ENCODE measurements at places on chromosomes 11 and 22.

DNA sequence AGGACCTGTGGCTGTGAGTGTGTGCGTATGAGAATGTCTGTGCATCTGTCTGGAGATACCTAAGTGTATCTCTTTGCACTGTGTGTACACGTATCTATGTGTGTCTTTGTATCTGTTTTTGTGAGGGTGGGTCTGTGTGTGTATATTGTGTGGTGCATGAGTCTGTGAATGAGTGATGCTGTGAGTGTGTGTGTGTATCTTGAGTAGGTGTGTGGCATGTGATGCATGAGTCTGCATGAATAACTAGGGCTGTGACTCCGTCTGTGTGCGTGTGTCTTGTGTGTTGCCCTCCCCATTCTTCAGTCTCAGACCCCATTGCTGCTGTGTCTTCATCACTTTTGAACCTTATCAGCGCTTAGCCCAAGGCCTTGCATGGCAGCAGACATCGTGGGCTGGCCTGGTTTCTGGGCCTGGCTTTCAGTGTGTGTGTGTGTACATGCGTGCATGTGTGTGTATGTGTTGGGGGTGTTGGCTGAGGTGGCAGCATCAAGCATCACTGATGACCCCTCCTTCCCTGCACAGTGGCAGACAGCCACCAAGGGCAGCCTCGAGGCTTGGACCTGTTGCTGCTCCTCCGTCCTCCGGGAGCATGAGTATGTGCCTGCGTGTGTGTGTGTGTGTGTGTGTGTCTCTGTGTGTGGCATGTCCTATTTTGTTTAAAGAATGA is 1.4 kb downstream of the SGSM1 start:
- no peak for DNase-seq

- DNase-seq, result no peak
These were observed 23.0 kb downstream of the PAX6 start for GRCh38 chr11:31788085-31788484.

DNA sequence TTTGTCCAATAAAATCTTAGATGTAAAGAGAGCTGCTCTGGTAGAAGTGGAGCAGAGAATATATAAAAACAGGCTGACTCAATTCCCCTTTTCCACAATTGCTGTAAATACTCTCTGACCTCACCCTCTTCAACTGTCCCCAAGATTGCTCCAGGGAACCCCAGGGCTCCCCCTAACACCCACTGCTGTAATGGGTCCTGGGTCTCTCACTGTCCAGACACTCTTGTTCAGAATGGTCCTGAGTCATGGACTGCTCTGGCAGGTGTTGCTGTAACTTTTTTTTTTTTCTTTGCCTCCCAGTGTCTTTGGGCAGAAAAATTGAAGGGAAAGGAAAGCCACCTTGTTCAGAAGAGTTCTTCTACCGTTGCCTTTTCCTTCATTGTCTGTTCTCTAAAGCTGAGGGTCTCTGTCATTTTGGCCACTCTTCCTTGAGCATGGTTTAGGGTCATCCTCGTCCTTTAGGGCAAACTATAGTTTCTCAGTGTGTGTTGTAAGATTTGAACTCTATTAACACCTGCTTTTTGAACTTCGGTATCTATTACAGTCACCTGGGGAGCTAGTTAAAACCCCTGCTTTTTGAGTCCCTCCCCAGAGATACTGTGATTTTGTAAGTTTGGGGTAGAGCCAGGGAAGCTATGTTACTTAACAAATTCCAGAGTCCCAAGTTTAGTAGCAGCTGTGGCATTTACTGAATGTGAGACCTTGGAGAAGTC is 209.5 kb downstream of the NAV2 start:
- no peak for DNase-seq

DNA sequence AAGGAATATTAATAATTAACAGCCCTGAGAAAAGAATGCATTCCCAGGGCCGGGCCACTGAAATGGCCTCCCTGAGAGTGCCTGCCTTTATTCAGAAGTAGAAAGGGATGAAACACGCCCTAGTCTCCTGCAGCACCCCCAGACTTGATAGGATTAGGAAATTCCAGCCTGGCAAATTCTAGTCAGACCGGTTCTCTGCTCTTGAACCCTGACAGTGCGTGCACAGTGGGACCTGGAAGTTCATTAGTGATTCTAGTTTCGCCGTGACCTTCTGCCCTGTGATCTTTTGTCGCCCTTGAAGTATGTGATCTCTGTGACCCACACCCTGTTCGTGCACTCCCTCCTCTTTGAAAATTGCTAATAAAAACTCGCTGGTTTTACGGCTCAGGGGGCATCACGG is 2.1 kb upstream of the GSTP1 start:
- no peak for DNase-seq

DNA sequence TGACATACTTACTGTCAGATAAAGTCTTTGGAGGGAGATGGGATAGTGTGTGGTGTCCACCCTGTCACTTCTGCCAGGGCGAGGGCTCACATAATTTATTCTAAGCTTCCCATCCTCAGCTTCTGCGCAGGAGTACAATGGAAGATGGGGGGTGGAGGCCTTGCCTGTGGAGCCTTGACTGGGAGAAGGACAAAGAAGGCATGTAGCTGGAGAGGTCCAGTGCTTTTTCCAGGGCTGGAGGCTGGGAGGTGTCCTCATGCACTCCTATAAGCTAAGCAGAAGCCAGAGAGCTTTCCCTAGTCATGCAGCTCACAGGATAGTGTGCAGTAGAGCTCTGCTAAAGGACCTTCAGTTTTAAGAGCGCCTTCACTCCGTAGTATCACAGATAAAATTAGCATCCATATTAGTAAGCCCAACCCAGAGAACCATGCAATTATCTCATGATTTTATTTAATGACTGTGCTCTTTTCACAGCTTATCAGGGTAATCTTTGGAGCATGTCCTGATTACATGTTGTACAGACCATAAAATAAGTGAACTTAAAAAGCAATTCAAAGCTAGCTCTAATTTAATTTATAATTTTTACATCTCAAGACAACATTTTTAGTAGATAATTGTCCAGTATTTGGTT is 148.3 kb downstream of the TEAD1 start:
- no peak for DNase-seq

GRCh38 chr11:59625703-59626102 is 10.1 kb upstream of the OSBP start:
- DNase-seq, result no peak

GRCh38 chr11:36400766-36401455 is 104.8 kb downstream of the PRR5L start:
- DNase-seq, result no peak

- DNase-seq, result no peak
These were observed 7.1 kb downstream of the ABCG4 start for GRCh38 chr11:119155733-119156492.

DNA sequence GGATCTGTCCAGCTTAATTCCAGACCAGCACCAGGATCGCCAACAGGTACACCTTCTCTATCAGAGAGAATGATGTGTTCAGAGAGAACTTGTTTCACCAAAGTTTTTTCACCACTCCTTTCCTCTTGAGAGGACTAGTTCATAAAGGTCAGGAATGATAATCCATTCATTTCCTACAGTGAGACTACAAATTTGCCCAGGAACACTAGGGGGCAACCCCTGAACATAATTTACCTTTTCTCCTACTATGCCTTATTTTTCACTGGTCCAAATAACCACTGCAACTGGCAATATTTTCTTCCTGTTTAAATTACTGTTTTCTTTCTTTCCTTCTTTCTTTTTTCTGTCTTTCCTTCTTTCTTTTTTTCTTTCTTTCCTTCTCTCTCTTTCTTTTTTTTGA is 22.5 kb downstream of the CAVIN3 start:
- DNase-seq, result no peak

DNA sequence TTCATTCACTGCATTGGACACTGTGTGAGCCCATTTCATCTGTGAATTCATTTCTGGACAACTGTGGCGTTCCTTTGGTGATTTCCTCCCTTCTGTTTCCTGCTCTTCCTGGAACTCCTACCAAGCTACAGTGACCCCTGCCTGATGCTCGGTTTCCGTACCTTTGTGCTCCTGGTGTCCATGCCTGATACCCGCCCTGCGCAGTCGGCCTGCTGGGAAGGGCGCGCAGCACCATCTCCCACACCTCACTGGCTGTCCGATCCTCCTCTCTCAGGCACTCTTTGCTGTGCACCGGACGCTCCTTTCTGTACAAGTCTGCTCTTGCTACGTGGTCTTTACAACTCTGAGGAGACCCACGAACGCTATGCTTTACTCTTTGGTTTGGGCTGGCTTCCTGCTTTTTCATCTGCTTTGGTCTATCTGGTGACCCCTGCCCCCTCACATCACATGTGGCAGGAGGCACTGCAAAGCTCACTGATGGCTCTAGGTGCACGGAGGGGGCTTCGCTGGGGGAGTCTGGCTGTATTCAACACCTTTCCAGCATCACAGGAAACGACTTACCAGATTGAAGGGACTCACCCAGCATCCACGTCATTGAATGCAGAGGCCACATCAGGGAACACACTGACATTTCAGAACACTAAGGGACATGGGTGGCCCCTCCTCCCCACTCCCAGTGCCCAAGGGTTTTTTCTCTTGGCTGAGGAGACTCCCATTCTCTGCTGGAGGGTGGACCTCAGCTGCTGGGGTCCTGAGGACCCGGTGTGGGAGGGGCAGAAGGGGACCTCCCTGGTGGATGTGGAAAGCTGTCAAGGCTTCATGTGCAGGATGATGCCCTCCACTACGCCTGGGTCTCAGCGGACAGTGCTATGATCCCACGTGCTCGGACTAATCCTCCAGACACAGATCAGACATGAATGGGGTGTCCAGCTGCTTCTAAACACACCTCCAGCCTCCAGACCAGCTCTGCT is 27.0 kb upstream of the MOB2 start:
- DNase-seq, result no peak

DNA sequence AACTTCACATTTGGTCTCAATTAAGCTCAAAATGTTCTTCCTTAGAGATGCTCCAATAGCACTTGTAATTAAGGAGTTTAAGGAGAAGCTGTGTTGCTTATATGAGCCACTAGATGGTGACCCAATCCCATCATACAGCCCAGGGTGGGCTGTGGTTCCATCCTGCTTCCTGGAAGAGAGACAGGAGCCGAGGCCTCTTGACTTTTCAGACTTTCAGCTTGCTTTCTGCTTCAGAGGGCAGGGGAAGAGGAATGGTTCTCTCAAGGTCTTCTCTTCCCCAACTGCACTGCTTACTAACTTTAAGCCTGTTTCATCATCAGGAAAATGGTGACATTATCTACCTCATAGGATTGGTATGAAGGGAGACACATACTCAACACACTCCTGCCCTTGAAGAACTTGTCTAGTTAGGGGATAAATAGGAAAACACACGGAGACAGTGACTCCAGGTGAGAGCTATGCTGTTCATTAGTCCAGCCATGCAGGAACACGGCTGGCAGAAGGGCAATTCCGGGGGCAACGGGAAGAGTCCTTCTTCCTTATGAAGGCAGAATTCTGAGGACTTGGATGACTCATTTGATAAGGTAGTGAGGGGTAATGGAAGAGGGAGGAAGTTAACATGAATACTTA is 20.1 kb downstream of the TMEM218 start:
- peak; percentile 3 for DNase-seq

DNA sequence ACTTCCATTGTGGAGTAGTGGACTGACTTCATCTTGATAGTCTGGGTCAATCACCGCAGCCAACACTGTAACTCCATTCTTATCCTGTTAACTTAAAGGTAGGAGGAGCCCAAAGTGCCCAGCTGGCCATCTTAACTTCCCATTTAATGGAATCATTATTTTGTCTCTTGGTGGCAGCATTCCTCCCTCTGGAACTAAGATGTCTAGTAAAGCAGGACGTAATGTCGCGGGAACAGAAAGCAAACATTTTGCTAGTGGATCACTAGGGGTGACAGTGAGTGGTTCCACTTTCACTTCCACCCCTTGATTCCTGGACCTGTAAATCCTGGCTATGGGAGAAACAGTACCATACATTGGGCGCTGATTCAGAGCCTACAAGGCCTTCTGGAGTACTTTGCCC is 71.4 kb downstream of the GAB4 start:
- DNase-seq, result no peak

DNA sequence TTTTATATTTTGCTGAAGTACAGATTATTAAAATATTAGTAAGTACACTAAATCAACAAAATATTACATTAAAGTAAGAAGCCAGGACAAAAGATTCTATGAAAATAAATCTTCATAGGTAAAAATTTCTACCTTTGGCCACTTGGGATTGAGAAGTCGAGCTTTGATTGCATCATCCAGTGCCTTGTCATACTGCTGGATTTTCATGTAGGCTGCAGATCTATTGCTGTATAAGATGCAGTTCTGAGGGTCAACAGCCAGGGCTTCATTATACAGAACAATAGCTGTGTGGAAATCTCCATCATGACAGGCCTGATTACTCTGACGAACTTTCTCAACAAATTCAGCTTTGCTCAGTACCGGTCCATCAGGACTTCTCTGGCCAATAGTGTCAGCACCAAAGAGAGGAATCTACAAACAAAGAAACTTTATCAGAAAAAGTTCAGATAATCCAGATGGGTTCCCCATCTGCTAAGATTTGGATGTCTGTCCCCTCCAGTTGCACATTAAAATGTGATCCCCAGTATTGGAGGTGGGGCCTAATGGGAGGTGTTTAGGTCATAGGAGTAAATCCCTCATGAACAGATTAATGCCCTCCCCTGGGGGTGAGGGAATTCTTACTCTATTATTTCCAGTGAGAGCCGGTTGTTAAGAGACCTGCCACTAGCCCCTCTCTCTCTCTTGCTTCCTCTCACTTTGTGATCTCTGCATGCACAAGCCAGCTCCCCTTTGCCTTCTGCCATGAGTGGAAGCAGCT is 50.0 kb downstream of the TTC28 start:
- DNase-seq, result no peak

GRCh38 chr11:17740649-17741235 is 6.2 kb downstream of the KCNC1 start:
- DNase-seq, result no peak

GRCh38 chr11:124536520-124536919 is 6.9 kb downstream of the OR8B12 start:
- DNase-seq, result no peak

- no peak for DNase-seq
These were observed 48.3 kb downstream of the LARGE1 start for GRCh38 chr22:33871935-33872334.

- DNase-seq, result no peak
These were observed 33.0 kb downstream of the LRRC10B start for GRCh38 chr11:61541598-61541997.

DNA sequence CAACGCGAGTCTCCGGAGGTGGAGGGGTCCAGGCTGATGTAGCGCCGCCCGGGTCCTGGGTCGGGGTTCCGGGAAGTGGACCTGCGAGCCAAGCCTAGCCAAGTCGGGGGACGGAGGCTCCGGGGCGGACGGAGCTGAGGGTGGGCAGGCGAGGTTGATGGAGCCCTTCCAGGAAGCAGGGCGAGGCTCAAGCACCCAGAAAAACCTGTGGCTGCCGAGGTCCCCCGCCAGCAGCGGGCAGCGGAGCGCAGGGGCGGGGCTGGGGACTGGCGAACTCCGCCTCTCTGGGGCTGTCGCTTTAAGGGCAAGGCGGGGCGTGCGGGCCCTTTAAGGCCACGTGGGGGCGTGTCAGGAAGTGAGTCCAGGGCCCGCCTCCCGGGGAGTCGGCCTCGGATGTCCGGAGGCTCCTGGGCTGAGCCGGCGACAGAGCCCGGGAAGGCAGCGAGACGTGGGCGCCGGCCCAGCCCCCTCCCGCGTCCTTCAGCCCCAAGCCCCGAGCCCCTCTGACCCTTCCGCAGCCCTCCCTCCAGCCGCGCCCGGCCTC is at the start of gene SLC35C1:
Gene SLC35C1, plus strand, starts transcription at position 389 of the 544 bp plus-strand sequence. CDS start 653 bp downstream, outside the sequence.
- DNase-seq, result peak; percentile 97

- DNase-seq, result no peak
These were observed 2.3 kb upstream of the TYMP start for GRCh38 chr22:50531962-50532674.
